ENCODE measurements at places on chromosomes 13 and 19.
A peak's percentile ranks its signal among the peaks of the same experiment; 100 is the strongest.

DNA sequence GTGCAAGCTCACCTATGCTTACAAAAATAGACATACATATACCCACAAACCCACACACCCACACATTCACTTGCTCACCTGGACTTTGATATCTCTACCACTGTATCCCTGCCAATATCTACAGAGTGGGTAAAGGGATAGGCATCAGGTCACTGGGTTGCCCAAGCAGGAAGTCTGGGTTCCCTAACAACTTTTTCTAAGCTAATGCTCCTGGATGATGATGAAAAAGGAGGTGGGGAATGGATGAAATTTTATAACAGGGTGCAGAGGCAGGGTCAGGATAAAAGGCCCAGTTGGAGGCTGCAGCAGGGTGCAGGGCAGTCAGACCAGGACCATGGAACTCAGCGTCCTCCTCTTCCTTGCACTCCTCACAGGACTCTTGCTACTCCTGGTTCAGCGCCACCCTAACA is at the start of gene CYP2B6:
TSS of gene CYP2B6 (plus strand) at position 311 of the 410 bp plus-strand sequence. CDS start at position 335, 24 bp downstream.
- DNase-seq: no peak

- DNase-seq: no peak
These were observed 24.9 kb downstream of the RCBTB1 start for GRCh38 chr13:49560270-49561061.

DNA sequence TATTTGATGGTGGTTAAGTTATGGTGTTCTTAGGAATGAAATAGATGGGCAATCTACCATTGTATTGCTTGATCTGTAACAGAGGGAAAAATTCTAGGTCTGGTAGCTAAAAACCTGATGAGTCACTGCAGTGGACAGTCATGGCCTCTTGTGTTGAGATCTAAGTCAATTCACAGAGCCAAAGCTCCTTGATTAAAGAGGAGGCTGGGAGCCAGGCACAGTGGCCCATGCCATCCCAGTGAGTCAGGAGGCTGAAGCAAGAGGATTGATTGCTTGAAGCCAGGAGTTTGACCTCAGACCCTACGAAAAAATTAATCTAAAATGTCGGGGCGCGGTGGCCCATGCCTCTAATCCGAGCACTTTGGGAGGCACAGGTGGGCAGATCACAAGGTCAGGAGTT is 67.1 kb upstream of the KPNA3 start:
- peak; percentile 40 for DNase-seq

GRCh38 chr13:96093296-96094006 is 3.5 kb downstream of the HS6ST3 start:
- DNase-seq: no peak

DNA sequence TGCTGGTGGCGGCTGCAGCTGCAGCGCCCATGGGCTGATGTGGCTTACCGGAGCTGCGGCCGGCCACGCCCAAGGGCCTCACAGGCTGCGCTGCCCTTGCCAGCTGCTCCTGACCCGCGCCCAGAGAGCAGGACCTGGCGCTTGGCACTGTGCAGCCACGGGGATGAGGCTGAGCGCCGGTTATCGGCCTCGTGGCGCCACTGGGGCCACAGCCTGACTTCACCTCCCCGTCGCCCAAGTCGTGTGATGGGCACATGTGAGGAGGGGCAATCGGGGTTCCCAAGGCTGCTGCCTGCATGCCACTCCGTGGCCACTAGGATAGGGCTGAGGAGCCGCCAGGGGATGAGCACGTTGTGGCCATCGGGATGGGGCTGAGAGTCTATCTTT is 77.2 kb upstream of the PABPC3 start:
- no peak for DNase-seq

DNA sequence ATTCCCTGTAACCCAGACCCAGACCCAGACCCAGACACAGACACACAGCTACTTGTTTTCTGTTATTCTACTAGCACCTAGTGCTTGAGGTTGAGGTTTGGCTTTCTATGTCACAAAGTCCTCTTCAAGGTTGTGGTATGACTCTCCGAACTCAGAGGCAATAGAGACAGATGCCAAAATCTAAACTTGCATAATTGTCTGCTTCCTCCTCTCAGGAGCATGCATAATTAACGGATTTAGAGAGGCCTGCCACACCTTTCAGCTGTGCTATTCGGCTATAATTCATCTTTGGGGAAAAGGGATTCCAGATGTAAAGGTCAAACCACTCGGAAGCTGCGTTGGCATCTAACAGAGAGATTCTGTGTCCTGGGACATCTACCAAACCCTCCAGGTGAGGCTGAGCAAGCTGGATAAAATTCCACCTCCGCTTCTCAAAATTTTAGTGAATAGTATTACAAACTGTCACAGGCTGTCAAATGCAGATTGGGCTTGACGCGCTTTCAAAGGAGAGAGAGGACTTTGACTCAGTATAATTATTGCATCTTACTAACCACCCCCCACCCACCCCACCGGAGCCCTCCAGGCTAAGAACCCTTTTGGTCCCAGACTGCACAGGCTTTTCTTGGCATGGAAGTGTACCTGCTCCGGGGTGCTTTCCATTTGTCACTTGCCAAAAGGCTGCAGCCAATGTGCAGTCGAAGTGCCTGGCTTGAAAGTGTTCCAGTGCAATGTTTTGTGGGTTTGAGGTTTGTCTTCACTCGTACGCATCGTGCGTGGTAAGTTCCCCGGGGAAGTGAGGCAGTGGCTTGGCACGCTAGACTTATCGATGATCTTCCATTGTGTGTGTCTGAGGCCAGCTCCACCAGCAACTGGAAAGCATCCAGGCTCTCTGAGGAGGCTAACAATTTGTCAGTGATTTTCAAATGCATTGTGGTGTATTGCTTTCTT is 194.1 kb downstream of the TDRD3 start:
- DNase-seq: peak; percentile 55

DNA sequence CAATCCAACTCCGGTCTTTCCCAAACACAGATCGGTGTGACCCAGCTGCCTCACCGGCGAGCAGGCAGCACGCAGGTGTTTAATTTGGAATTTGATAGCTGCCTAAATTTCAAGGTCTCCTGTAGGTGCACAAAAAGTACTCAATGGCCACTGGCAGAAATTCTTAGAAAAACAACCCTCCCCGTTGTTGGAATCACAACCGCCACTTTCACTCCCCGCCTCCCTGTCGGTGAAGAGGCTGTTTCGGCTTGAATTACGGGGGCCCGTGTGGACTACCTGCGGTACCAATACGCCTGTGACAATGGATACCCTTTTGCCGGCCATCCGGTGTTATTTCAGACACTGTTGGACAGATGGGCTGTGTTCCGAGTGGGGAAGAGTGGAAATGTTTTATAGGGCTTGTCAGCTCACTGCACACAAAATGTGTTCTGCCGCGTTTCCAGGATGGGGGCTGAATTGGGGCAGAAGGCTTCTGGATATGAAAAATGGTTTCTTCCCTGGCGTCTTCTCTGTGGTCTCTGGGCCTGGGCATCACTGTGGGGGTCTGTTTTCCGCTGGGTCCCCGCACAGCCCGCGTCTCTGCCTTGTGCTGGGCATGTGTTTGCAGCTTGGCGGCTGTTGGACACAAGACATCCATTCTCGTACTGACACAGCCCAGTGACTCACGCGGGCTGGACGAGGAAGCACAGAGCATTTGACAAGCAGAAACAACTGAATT is 45.4 kb downstream of the ZIC5 start:
- DNase-seq: peak; percentile 37

DNA sequence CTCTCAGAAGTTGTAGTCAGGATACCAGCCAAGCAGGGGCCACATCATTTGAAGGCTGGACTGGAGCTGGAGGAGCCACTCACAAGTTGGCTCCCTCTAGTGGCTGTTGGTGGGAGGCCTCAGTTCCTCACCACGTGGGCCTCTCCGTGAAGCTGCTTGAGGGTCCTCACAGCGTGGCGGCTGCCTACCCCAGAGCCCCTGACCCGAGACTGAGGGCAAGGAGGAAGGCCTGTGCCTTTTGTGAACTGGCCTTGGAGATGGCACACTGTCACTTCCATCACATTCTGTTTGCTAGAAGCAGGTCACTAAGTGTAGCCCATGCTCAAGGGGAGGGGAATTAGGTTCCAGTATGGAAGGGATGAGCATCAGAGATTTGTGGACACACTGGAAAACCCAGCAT is 14.6 kb downstream of the GNA11 start:
- peak; percentile 50 for DNase-seq

- no peak for DNase-seq
These were observed 6.7 kb downstream of the SIGLEC11 start for GRCh38 chr19:49954092-49954829.

- no peak for DNase-seq
These were observed 23.4 kb downstream of the UBAC2 start for GRCh38 chr13:99224021-99224420.

- DNase-seq: no peak
These were observed 125.3 kb upstream of the GPC6 start for GRCh38 chr13:93101226-93101734.

GRCh38 chr19:42198676-42199439 is 18.6 kb downstream of the DEDD2 start:
- no peak for DNase-seq

- no peak for DNase-seq
These were observed 37.0 kb downstream of the ATP12A start for GRCh38 chr13:24717217-24717616.

DNA sequence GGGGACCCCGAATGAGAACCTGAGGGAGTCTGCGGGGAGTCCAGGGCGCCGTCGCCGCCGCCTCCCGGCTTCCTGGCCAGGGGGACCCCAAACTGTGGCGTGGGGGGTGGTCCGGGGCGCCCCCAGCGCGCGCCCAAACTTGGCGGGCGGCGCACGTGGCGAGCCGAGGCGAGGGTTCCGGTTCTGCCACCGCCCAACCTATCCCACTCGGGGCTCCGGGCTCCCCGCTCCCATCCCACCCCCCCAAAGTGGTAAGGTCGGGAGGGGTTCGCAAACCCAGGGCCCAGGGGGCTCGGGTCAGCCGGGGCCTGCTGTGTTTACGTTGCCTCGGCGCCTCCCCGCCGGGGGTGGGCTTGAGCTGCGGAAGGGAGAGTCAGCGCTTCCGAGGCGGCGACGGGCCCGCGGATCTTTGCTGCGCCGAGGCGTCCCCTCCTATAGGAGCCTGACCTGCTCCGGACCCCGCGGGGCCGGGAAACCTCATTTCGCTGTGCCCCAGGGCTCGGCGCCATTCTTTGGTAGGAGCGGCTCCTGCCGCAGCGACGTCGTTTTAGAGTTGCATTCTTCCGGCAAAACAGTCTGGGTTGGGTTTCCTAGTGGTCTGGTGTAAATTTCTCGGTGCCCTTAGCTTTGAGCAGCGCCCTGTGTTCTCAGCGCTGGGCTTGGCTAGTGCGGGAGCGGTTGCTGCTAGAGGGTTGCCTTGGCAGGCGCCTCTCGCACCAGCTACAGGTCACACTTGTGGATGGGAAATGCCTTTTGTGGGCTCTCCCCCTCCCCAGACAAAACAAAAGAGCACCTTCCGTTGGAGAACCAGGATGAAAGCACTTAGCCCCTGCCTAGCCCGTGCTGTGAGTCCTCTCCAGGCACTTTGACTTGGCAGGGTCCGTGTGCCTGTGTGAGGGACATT is 1.2 kb downstream of the DAZAP1 start:
- no peak for DNase-seq

DNA sequence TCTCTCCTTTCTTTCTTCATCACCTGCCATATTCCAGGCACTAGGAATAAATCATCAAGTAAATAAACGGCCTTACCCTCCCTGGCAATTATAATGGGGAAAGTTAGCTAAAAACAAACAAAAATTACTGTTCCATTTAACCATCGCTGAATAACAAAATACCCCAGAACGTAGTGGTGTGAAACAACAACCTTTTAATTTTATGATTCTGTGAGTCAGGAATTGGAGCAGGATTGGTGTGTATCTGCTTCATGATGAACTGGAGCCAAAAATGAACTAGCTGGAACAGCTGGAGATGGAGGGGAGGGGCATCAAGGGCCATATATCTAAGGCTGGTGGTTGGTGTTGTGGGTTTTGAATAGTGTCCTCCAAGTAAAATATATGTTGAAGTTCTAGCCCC is 3.7 kb upstream of the CADM4 start:
- DNase-seq: no peak

DNA sequence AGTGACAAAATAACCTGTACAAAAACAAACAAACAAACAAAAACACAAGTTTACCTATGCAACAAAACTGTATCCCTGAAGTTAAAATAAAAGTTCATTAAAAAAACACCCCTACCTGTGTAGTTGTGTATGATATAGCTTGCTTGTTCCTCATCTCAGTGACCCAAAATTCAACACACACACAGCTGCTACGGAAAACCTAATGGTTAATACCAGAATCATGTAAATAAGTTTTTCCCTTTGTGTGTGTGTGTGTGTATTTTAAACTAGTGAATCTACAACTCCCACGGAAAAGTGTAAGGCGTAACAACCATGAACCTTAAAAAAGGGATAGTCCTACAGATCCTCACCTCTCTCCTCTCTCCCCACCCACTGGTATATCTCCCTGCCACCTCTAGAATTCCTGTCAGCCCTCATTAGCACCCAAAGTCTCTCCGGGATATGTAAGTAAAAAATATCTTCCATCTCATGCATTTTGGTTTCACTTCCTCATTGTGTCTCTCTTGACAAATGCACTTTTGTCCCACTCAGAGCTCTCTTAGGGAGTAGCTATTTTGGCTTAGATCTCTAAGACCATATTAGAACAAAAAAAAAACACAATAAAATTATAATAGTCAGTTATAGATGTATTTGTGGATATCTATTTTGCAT is 2236.5 kb downstream of the PCDH9 start:
- DNase-seq: peak; percentile 0

DNA sequence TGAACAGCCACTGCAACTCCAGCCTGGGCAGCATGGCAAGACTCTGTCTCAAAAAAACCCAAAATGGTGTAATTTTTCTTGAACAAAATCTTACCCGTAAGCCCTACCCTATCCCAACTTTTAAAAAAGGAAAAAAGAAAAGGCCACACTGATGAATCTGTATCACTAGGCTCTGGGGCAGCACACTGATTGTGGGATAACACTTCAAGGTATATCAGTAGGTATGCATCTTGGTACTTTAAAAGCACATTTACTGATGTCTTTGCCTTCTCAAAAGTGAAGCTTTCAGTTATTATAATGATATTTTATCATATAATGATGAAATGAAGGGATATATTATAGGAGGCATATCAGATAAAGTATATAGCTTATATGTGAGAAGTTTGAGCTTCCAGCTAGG is 24.3 kb downstream of the ZNF112 start:
- DNase-seq: no peak

GRCh38 chr13:107322228-107322627 is 754.3 kb upstream of the ARGLU1 start:
- no peak for DNase-seq

GRCh38 chr13:51856027-51856736 is 5.6 kb upstream of the CCDC70 start:
- DNase-seq: no peak

- DNase-seq: no peak
These were observed 45.7 kb upstream of the FLT1 start for GRCh38 chr13:28540612-28541011.
